ENCODE measurements at places on chromosomes 13 and 19.
A peak's percentile ranks its signal among the peaks of the same experiment; 100 is the strongest.

GRCh38 chr19:15426485-15427349 is 7.9 kb upstream of the AKAP8L start:
- no peak for DNase-seq

DNA sequence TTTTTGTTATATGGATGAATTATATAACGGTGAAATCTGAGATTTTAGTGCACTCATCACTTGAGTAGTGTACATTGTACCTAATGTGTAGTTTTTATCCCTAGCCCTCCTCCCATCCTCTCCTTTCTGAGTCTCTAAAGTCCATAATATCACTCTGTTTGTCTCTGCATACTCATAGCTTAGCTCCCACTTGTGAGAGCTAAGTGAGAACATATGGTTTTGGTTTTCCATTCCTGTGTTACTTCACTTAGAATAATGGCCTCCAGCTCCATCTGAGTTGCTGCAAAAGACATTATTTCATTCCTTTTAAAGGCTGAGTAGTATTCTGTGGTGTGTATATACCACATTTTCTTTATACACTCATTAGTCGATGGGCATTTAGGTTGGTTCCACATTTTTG is 94.0 kb downstream of the SLC10A2 start:
- no peak for DNase-seq

DNA sequence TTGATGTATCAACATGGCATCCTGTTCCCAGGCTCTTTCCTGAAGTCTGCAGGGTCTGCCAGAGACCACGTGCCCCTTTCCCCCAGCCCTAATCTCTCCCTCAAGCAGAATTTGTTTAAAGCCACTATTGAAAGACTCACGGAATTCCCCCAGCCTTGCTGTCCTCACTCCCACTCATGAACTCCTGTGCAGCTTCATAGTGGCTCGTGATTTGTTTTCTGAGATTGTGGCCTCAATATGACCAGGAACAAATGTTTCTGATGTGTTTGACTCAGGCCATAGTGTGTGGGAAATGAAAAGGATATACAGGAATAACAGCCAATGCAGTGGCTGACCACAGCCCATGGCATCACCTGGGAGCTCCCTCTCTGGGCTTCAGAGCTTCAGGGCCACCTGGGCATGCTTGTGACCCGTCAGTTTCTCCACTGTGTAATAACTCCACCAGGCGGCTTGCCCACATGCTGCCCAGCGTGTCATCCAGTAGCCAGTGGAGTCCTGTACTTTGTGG is 8.1 kb upstream of the SERPINE3 start:
- DNase-seq: no peak

GRCh38 chr13:108322206-108322824 is 52.8 kb downstream of the TNFSF13B start:
- peak; percentile 11 for DNase-seq

DNA sequence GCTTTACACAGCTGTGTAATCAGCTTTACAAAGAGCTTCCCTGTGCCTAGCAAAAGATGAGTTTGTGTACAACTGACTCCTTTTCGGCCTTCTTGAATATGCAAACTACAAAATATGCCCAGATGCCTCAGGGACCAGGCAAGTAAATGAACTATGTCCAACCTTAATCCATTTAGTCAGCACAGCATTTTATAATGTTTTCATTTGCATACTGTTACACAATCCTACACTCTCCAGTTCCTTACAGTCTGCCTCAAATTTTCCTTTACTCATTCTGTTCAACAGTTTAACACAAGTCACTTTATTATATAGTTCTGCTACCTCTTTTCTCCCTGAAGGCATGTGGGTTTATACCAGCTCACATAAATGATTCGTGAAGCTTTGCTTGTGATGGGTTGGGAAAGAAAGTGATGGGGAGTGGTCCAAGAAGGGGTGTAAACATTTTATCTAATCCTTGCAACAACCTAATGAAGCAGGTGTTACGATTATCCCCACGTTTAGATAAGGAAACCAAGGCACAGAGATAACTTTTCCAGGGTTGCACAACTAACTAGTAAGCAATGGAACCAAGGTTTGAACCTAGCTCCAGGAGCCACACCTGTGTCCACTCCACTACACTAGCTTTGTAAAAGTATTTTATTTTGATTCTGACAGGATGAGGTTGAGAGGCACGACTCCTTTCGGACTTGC is 3.3 kb upstream of the USP12 start:
- no peak for DNase-seq

DNA sequence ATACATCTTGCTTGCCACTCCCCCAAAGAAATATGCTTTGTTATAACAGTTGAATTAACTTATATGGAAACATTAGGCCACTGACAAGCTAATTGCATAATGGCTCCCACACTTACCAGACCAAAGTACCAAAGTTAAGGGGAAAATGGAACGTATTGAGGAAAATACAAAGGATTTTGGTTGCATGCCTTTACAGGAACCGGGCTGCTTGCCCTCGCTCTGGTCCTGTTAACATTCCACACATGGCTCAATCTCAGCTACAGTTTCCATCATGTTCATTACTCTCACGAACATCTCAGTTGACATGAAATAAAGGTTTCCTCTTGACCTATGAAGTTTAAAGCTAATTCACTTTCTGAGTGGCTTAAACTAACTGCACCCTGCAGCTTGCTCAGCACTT is 220.7 kb upstream of the RXFP2 start:
- DNase-seq: no peak

- DNase-seq: no peak
These were observed 187.7 kb downstream of the DCT start for GRCh38 chr13:94291631-94292322.

DNA sequence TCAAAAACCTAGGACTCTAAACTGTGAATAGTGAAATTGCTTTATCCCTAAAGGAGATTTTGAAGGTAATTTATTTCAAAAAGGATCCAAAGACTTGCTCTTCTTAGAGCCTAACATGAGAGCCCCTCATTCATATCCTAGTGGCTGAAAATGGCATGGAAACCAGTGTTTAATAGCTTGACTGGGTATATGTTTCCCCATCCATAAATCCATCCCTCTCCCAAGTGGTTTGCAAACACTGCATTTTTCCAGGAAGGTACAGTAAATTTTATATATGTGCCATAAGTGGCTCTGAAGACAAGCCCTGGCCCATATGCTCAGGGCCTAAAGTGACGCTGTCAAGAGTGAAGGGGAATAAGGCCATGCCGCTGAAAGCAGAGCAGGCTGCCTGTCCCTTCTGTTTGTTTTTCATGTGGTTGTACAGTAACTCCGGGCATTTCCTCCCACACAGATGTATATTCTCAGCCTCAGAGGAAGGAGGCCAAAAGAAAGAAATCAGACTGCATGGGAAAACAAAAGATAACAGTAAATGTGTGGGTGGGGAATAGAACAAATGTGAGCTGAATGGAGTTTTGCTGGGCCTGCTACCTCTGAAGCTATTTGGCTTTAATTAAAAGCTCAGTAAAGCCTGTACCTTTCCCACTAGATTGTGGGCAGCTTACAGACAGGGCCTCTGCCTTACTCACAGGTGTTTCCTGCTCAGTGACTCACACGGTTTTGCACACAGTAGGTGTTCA is 181.9 kb downstream of the PCDH9 start:
- DNase-seq: no peak

- DNase-seq: no peak
These were observed 2.0 kb upstream of the EBPL start for GRCh38 chr13:49693191-49693733.

- DNase-seq: no peak
These were observed 56.6 kb upstream of the ANKRD10 start for GRCh38 chr13:110971486-110971885.

- no peak for DNase-seq
These were observed 79.7 kb downstream of the GADD45B start for GRCh38 chr19:2555422-2556220.

- DNase-seq: no peak
These were observed 3.9 kb downstream of the DAND5 start for GRCh38 chr19:12973236-12973635.

DNA sequence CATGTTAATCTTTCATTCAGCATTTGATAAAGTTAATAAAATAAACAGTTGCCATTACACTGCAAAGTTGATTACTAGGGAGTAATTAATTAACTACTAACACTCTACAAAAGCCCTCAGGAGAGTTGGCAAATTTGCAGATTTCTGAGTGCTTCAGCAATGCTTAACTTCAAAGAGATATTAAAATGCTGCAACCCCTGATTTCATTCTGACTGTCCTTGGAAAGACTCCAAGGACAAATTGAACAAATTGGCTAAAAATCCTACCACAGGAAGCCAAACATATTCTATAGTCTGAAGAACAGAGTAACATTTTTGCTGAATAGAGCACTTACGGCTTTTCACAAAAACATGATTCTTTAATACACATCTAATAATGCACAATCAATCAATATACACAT is 1543.0 kb downstream of the SLITRK5 start:
- DNase-seq: no peak

DNA sequence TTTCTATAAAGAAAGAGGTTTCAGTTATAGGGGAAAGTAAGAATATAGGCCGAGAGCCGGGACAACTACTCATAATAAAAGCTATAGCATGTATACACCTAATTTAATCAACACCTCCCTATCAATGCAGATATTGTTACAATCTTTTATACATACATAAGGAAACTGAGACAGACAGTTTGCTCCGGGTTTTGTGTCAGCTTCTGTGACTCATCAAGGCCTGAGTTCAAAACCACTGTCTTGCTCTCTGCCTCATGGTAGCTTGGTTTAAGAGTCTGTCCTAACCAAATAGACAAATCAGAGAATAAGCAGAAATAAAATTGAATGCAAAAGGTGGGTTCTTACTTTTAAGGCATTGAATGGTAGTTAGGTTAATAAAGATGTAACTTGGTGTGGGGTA is 222.9 kb downstream of the GGACT start:
- no peak for DNase-seq

DNA sequence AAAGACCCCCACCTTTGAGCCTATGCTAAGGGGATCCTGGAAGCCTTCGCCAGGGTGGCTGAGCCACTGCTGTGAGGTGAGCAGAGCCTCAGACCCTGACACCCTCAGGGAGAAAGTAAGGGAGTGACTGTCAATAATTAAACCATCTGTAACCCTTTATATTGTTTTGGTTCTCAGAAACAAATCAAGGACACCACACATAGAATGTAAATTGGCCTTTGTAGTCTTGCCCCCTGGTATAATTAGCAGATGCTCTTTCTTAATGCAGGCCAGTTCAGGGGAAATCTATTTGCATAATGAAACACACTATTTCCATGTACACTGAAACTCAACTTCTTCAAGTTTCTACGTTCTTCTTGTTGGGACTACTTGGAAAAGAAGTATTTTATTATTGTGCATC is 127.7 kb upstream of the EDNRB start:
- DNase-seq: no peak

- no peak for DNase-seq
These were observed 12.3 kb upstream of the DOCK6 start for GRCh38 chr19:11274533-11275086.

DNA sequence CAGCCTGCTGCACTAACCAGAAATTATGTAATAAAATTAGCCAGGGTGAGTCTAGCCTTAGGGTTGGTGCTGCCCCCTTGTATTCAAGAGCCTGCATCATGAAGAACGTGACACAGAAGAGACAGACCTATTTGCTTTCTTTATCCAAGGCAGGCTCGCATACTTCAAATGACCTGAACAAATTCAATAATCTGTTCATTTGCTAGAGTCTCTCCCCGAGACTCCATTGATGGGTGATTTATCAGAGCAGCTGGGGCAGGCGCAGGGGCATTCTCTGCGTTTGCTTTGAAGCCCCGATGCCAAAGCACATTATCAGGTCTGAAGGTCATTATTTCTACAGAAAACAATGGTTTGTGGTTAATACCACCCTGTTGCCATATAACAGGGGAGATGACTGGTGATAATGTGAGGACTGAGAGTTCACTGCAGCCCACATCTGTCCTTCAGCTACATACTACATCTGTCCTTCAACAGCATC is 520.3 kb downstream of the DIAPH3 start:
- no peak for DNase-seq

DNA sequence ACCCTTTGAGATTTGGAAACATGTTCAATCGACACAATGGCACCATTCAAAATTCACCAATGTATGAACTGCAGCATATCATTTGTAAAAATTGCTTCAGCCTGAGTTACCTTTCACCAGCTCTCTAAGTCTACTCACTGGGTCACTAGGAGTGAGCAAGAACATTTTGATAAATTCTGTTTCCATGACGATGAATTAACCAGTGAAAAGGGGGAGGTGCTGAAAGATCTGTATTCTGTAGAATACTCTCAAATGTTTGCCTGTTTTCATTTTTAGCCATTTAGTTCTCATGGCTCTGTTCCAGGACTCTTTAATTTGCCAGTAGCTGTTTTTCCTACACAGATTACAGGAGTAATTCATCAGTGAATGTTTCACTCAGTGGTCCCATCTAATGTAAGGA is 883.4 kb downstream of the DIAPH3 start:
- DNase-seq: peak; percentile 54

- DNase-seq: no peak
These were observed 21.0 kb downstream of the UBAC2 start for GRCh38 chr13:99221567-99222239.

DNA sequence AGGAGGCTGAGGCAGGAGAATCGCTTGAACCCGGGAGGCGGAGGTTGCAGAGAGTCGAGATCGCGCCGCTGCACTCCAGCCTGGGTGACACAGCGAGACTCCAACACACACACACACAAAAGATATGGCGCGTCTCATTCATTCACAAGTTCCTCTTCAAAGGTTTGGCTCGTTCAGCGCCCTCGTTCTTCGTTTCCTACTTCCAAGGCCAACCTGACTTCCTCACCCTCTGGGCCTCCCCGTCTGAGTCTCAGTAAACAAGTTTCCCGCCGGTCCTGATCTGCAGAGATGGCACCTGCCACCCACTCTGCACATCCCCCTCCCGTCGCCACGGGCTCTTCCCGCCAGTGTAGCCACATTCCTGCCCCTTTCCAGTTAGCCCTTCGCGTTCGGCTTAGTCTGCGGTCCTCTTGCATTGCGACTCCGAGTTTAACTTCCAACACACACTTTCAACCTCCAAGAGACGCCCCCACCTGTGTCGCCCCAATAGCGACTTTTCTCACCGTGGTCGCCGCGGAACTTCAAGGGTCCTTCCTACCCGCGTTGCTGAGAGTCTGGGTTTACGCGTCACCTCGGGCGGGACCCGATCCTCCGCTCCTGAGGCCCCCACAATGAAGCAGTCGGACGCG is 1.3 kb upstream of the BSG start:
- DNase-seq: no peak

DNA sequence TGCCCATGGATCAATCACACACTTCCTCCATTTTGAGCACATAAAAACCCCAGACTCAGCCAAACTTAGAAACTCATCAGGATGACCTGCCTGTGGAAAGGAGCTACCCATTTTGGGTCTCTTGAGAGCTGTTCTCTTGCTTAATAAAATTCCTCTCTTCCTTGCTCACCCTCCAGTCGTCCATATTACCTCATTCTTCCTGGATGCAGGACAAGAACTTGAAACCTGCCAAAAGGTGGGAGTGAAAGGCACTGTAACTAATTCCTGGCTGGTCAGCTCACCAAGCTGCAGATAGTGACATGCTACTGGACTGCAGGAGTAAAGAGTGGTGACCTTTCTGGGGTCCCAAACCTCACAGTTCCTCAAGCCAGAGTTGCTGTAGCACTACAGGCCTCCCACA is 20.2 kb downstream of the LIG4 start:
- no peak for DNase-seq

GRCh38 chr19:46296202-46296480 is 701 bp upstream of the HIF3A start:
- DNase-seq: no peak

Data from NCI-H1092 (cell line).